ENCODE measurements at places on chromosomes 12 and 14. TPM values are rescaled to one million over a fixed set of nuclear protein-coding genes. Genes with fewer than 3 reads are reported as not detected.

The SELPLG gene
- total RNA-seq = 14.3 TPM

The DNAJC22 gene
- total RNA-seq = 16.2 TPM

The ANO2 gene
- 4.4 TPM for total RNA-seq

The SPIC gene
- total RNA-seq = 0.44 TPM

The FOXA1 gene
- not detected for total RNA-seq

The HOMEZ gene
- total RNA-seq = 14.8 TPM

The ST8SIA1 gene
- 4.7 TPM for total RNA-seq

The SOCS2 gene
- 25.7 TPM for total RNA-seq

The FITM1 gene
- total RNA-seq = 1.3 TPM

The KRT77 gene
- total RNA-seq = not detected

The SLC10A1 gene
- not detected for total RNA-seq

The FAIM2 gene
- total RNA-seq = 5.5 TPM

The ANKRD52 gene
- total RNA-seq = 46.4 TPM

The MEG3 gene
- total RNA-seq = 24.0 TPM

The ARHGEF25 gene
- 15.0 TPM for total RNA-seq

The PARP2 gene
- 18.4 TPM for total RNA-seq

The STXBP6 gene
- total RNA-seq = 3.9 TPM

All from kidney (tissue), 22 donors.